Thyroid gland (tissue), 4 donors: ENCODE measurements at places on chromosomes 16 and 17.

- DNase-seq, result no peak
Measured at GRCh38 chr17:42289611-42290181, 1.4 kb downstream of the STAT5A start.

DNA sequence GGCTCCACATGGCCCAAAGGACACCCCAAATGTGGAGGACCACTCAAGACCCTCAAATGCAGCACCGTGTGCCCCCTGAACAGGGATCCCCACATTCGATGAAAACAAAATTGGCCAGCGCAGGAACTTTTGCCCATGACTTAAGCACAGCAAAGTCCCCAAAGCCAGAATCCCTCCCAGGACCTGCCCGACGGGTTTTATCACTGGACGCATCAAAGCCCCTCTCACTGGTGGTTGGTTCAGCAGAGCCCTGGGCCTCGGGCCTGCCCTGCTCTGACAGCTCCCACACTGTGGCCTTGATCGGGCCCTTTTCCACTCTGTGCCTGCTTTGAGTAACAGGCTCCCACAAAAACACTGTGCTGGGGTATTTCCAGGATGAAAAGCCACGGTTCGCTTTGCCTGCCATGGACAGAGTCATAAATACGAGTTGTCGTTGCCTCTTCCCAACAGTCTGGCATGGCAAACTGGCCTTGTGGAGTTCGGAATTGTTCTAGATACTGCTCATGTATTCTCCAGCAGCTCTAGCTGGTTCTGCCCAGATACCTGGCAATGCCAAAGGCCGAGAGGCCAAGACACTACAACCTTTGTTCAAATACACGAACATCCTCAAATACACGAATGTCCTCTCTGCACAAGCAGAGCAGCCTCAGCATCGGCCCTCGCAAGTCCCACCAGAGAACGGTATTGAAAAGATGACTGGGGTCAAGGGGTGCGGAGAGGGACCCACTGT, 46.4 kb downstream of the TBC1D16 start:
- no peak for DNase-seq

DNA sequence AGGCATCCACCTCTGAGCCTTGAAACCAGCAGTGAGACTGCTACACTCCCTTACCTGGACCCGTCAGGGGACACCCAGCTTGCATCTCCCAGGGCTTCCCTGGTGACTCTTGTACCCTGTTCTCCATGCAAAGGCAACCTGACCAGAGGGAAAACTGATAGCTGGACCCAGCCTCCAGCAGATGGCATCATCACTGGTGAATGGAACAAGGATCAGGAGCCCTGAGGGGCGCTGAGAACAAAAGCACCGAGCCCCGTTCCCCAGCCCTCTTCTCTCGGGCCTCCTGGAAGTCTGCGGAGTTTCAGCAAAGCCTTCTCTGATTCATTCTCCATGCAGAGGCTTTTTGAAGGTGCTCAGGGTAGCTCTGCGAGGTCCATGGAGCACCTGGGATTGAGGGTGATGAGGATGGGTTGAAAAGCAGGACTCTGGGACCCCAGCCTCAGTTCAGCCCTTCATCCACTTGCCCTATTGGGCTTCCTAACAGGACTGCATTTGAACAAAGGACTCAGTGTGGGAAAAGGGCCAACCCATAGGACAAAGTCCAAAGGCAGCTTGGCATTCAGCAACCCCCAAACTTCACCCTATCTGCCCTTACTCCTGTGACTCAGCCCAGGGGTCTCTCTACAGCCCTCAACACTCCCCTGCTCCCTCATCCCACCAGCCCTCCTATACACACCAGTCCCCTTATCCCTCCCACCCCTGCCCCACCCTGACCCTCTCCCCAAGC, 45.0 kb upstream of the LHX1 start:
- DNase-seq, result no peak

DNA sequence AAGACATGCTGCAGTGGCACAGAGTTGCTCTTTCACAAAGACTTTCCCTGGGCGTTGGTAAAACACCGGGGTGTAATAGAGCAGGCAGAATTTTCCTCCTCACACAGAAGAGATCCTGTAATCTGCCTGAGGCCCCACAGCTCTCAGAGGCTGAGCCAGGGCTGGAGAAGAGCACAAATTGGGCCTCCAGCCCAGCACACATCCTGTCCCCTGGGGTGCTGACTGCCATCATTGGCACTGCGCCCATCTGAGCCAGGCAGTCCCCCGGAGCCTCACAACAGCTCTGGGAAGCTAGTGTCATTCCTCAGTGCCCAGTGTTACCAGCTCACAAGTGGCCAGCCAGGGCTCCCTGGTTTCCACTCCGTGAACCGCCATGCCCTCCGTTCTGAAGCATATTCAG, 119.4 kb downstream of the SOCS1 start:
- peak; percentile 84 for DNase-seq

GRCh38 chr16:47060596-47060995, 83.1 kb downstream of the NETO2 start:
- DNase-seq, result no peak

- DNase-seq, result no peak
Measured at GRCh38 chr16:31088459-31089183, at the start of gene PRSS53. PRSS53 (minus strand) TSS chr16:31088943; CDS start chr16:31088809, 134 bp downstream.

GRCh38 chr16:82454152-82454551, 172.6 kb upstream of the CDH13 start:
- DNase-seq, result no peak

- no peak for DNase-seq
Measured at GRCh38 chr16:77060614-77061013, 130.4 kb upstream of the MON1B start.

DNA sequence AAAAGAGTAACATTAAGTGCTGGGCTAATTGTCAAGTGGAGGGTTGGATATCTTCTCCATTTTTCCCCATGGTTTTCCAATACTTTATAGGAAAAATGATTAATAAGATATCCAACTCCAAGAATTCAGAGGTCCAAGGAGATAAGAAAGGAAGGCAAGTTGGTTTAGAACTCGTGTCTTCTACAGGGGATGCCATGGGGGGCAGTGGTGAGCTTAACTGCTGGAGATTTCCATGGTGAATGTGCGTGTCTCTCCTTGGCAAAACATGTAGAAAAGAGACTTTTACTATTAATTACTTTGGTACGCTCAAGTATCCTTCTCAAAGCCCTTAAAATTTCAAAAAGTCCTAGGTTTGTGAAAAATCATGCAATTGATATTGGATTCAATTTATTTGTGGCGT, 982.9 kb upstream of the RBFOX1 start:
- DNase-seq, result no peak
